GM12864 (cell line): ENCODE measurements at places on chromosomes 6 and 20.

DNA sequence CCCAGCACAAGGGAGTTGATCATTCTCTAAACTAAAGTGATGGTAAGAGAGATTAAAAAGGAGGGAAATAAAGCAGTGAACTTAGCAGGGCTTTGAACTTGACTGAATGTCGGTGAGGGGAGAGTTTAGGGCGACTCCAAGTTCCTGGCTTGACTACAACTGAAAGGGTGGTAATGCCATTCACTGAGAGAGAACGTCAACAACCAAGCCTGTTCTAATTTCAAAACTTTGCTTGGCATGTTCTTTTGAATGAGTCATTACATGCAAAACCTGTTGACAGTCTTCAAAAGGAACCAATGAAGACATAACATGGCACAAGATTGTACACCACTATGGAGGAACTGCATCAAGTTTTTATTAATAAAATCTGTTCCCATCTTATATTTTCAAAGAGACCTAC, 10.3 kb upstream of the MYB start:
- DNase-seq, result no peak

- DNase-seq, result no peak
Observed at GRCh38 chr6:93418408-93419303, 703 bp downstream of the EPHA7 start.

- peak; percentile 86 for DNase-seq
Observed at GRCh38 chr6:13273931-13274706, 54.2 kb downstream of the TBC1D7 start.

GRCh38 chr20:23145281-23145700, 59.2 kb upstream of the CD93 start:
- DNase-seq, result no peak

GRCh38 chr6:128343706-128344105, 176.7 kb downstream of the PTPRK start:
- no peak for DNase-seq

DNA sequence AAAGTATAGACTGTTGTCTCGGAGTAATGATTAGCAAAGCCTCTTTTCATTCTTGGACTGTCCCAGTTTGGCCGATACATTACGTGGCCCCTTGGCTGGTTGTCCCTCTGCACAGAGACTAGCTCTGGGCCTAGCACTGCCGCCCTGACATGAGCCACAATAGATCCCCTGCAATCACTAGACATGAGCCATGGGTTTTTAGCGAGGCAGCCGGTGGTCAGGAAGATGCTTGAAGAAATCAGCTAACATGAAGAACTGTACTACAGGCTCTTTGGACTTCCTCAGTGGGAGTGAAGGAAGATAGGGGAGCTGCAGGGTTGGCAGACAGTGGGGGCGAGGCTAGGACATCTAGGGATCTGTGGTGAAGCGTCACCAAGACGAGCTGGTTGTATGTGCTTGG, 11.0 kb downstream of the DUSP22 start:
- no peak for DNase-seq

DNA sequence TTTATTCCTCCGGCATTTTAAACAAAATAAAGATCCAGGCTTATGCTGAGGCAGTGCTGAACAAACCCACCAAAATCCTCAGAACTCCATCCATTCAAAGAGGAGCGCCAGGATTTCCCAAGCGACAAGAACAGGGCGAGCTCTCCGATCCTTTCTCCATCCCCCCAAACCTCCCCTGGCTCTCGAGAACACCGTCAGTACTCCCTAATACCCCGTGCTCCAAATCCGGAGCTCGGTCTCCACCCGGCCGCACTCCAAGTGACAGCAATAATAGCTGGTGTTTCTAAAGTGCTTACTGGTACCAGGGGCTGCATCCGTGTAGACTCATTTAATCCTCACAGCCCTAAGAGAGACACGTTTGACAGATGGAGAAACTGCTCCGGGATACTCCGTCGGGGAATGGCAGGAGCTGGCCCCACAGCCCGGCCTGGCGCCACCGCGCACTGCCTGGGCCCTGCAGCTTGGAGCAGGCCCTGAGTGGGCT, 277.1 kb upstream of the QKI start:
- no peak for DNase-seq

DNA sequence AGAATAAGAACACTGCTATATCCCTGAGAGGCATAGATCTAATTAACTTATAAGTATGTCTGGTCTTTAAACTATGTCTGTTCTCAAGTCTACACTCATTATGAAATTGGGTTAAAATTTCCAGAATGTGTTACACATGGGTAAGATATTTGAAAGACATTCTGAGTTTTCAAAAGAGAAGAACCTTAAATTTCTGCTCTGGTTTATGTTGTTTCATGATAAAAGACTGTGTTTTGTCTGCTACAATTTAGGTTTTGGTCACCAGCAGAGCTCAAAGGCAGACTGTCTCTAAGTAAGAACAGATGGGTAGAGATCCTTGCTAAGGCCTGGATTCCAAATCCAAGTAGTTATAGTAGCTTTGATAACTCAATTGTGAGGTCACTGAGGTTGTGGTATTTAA, 6.0 kb downstream of the STMND1 start:
- DNase-seq, result no peak

GRCh38 chr6:86820750-86821149, 116.6 kb upstream of the HTR1E start:
- DNase-seq, result no peak

GRCh38 chr6:112622036-112622435, 274.9 kb downstream of the RFPL4B start:
- DNase-seq, result no peak

GRCh38 chr20:16241911-16242310, 331.3 kb downstream of the KIF16B start:
- no peak for DNase-seq

DNA sequence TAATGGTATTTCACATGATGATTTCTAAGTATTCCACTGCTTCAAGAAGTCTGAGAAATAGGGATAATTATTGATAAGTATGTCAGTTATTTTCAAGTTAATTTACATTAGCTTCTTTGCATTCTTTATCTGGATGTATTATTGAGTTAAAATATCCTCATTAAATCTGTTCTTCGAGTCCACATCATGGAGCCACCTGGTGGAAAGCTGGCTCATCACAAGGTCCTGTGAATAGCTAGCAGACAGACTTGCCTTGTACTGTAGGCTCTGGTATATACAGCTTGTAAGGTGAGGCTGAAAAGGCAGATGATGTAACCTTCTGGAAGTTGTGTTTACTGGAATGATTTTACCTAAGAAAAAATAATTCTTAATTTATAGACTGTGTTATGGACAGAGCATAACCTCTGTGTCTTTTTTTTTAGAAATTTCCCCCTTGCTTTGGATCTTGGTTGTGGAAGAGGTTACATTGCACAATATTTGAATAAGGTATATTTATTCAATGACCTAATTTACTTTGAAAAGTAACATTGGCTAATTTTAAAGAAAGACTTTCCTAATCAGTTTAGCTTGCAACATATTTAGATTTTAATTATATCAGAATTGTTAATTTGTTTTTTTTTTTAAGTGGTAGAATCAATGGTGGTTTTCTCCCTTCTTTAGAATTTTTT, 3.5 kb downstream of the NDUFAF5 start:
- DNase-seq, result peak; percentile 30

- no peak for DNase-seq
Observed at GRCh38 chr6:144989319-144990107, 704.4 kb downstream of the UTRN start.

DNA sequence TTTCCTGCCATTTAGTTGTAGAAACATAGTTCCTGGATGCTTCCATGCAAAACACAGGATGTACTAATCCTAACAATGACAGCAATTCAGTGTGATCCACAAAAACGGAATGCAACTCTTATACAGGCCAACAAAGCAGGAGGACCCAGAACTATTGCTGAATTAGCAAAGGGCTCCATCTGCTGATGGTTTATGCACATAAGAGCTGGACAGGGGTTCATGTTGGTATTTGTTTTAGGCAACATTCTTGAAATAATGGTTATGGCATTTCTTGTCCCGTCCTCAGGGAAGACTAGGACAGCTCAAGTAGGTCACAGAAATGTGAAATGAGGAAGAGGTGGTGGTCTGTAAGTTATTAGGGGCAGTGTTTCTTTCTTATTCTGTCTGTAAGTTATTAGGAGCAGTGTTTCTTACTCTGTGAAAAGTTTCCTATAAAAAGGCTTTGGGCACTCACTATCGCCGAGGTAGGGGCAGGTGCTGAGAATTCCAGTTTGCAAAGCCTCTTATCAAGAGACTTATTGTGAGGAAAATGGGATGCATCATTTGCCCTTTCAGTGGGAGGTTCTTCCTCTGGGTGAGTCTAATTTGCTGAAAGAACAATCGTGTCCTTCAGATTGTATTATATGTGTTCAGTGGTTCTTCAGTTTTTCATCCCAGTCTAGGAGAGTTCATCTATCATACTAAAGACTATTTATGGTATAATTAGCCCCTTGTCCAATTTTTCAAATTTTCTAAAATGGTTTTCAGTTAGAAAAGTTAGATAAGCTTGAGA, 171.1 kb downstream of the MCHR2 start:
- DNase-seq, result no peak

- DNase-seq, result peak; percentile 21
Observed at GRCh38 chr6:87082160-87082721, 12.7 kb downstream of the CGA start.

- DNase-seq, result no peak
Observed at GRCh38 chr6:49327571-49327970, 135.5 kb downstream of the MMUT start.

DNA sequence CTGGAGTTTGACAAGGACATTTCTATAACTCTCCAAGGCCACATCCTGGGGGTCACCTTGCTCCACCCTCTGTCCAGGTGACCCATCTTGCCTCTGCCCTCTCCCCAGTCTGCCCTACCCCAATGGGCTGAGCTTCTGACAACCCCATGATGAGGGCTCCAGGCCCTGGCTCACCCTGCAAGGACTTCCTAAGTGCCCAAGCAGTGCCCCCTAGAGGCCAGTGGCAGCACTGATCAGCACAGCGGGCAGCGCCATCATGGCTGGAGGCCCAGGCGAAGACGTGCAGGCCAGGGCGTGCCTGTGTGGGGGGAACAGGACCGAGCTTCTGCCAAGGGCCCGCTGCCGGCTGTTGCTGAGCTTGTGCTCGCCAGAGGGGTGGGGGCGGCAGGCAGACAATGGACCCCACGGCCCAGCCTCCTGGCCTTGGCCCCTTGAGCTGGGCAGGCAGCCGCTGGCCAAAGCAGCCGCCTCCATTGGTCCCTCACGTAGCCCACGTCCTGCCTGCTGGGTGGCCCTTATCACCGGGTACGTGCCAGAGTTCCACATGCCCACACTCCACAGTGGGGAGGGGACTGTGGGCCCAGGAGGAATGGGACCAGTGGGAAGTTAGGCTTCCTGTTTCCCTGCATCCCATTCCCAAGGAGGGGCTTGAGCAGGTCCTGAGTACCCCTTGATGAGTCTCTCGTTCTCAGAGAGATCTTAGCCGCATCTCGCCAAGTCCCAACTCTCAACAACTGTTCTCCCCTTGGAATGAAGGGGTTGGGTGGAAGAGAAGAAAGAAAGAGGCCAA, 64.3 kb downstream of the MRPL14 start:
- DNase-seq, result no peak

- DNase-seq, result no peak
Observed at GRCh38 chr6:164211254-164211653, 796.7 kb downstream of the QKI start.

DNA sequence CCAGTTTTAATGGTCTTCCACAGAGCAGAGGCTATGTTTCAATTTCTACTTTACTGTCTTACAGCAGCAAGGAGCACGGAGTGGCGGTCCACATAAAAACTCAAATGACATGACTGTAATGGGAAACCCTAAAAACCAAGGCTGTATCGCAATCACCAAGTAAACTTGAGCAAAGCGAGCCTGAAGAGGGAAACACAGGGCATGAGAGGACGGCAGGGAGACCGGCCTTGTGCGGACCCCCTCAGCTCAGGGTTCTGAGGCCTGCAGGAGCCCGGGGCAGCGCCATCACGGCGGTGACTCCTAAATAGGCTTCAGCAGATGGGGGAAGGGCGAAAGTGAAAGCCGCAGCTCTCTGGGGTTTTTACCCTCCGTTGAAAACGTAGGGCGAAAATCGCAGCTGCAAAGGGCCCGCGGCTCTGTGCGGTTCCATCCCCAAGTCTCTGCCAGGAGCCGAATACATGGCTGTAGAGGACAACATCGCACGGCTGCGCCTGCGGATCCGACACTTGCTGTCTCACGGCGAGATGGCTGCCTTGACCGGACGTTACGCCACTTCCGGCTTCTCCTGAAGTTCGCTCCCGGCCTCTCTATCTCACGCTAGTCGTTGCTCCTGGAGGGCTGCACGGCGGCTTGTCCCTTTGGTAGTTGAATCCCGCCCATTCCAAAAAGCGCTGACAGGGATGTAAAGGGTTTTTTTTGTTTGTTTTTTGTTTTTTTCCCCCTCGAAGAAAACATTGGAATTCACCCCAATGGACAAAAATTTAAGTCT, at the start of gene PSMB1:
TSS of gene PSMB1 (minus strand) at position 543 of the 769 bp plus-strand sequence. CDS start at position 478, 65 bp downstream.
- peak; percentile 78 for DNase-seq

- no peak for DNase-seq
Observed at GRCh38 chr6:132611616-132612015, 12.5 kb downstream of the TAAR2 start.

DNA sequence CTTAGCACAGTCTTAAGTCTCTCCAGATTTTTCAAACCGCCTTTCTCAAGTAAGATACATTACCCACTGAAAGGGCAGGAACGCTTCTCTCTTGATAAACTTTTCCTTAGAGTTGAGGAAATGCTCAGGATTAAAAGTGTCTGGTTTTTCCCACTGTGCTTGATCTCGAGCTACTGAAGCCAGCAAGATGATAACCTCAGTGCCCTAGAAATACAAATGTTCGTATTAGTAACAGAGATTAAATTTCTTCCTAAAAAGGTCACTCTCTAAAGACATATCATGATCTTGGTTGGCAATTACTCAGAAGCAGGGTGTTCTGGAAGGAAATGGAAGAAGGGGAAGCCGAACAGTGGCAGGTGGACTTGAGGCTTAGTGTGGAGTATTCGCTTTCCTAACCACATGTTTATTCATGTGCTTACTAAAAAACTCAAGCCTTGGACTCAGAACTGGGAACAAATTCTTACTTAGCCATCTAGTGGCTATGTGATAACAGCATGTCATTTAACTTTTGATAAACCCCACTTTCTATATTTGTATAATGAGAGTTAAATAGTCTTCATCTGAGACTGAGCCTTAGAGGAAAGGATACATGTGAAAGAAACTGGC, 20.1 kb downstream of the C6orf141 start:
- DNase-seq, result no peak

- no peak for DNase-seq
Observed at GRCh38 chr6:74346936-74347535, 651.0 kb downstream of the CD109 start.

- DNase-seq, result no peak
Observed at GRCh38 chr6:23308166-23308565, 738.8 kb downstream of the HDGFL1 start.

- DNase-seq, result no peak
Observed at GRCh38 chr6:157748839-157749571, 74.0 kb upstream of the SNX9 start.
